NCI-H460 (cell line): ENCODE measurements at places on chromosomes 11 and 22. TPM values are rescaled to one million over a fixed set of nuclear protein-coding genes. Genes with fewer than 3 reads are reported as not detected.

DNA sequence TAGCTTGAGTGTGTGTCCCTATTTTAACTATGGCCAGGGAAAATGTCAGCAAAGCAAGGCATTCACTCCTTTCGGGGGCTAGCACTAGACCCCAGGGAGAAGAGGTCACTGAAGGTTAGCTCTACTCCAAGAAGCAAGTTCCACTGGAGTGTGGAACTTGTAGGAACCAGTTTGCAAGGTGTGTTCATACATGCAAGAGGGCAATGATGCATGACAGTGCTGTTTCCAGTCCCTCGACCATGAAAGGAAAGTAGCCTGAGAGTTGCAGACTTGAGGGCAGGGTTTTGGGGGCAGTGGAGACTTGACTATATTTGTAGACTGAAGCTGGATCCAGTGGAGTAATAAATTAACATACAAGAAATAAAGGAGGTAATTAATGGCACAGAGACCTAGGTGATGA, 21.6 kb upstream of the SLC36A4 start:
- no peak for DNase-seq

THAP12 gene
- total RNA-seq, result 46.7 and 53.4 TPM in 2 replicates

DNA sequence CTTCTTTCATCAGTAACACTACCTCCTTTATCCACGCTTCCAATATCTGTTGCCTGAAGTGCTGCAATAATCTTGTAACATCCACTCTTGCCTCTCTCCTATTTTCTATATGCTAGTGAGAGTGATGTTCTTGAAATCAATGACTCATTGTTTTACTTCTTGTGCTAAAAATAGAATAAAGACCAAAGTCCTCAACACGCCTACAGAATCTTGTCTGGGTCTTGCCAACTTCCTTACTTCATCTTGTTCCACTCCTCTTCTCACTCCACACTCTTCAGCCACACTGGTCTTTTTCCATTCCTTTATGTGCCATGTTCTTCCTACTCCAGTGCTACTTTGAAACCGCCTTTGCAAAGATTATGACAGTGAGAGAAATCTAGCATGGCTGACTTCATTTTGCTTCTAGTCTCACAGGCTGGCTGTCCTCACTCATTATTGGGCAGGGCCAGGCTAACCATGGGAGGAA, 136.4 kb downstream of the CCDC81 start:
- DNase-seq, result peak; percentile 28

DNA sequence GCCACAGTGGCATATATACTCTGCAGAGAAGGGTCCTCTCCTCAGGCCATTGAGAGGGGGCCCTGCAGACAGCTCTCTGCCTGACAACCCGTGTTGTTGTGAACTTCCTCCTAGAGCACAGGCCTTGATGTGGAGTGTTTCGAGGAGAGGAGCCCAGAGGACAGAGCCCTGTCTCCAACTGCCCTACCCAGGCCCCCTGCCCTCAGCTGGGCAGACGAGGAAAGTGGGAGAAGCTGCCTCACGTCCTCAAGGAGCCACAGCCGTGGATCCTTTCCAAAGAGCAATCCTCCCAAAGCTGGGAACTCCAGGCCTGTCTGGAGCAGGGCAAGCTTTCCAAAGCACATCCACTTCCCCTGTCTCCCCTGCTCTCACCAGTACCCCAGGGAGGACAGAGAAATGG, 10.7 kb downstream of the LMO1 start:
- no peak for DNase-seq

DNA sequence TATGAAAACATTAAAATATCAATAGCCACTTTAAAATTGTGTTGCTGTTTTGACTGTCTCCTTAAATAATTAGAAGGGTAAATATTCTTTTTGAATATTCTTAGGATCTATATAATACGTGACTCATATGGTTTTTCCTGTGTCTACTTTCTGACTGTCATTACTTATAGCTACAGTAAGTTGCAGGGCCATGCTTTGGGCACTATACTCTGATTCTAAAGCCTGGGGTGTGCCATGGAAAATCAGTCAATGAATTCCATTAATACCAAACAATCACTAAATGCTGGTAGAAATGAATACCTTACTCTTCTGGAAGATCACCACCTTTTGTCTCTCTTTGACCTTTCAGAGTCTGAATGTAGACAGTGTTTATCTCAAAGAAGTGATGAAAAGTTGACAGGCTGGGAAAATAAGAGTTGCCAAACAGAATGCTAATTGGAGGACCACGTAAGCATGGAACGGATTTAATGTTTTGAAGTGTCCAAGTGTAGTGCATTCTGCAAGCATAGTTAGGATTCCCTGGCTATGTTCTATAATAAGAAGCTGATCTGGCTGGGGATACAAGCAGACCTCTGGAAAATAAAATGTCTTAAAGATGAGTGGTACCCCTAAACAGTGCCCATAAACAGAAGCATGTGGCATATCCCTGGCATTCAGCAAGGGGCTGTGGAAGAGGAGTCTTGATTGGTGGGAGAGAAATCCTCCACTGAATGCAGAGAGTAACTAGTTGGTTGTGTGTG, 16.8 kb downstream of the LUZP2 start:
- DNase-seq, result no peak

TPH1 gene
- 0.02 and 0.03 TPM in 2 replicates for total RNA-seq

- DNase-seq, result peak; percentile 52
Measured at GRCh38 chr11:131867457-131868257, 497.2 kb downstream of the NTM start.

DNA sequence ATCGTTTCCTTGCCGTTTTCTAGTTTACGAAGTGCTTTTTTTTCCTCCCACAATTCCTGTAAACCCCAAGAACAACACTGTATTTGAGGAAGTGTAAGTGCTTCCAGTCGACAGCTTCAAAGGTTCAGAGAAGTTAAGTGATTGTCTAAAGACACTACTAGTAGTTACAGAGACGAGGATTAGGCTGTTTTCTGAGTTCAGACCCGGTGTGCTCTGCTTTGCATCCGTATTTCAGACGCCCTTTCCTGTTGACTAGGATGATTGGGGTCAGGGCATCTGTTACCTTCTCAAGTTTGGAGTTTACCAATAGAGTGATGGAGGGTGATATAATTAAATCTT, 430 bp downstream of the CLP1 start:
- DNase-seq, result no peak

OR51A2 gene
- not detected in 2 replicates for total RNA-seq

ARHGAP1 gene
- 7.9 and 8.6 TPM in 2 replicates for total RNA-seq

DNA sequence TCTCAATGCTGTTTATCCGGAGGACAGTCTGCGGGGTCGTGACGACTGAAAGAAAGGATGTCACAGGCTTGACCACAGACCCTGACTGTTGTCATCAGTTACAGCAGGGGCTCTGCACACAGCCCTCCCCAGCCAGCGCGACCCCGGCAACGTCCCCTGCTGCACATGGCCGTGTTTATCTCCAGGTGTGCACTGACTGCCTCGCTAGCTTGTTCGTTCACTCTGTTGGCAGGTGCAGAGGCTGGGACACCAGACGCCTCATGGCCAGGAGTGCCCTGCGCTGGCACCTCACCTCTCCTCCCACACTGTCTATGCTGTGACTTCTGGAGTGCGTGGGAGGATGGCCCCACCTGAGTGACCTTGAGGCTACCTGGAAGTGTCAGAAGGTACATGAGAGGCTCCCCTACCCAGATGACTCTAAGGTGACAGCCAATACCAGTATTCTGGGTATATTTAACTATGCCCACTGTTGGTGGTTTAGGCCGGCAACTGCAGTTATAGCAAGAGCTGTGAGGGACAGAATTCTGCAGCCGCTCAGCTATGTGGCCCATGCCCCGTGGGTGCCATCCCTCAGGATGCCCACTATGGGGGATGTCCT, 12.2 kb downstream of the MRPL21 start:
- DNase-seq, result no peak

DNA sequence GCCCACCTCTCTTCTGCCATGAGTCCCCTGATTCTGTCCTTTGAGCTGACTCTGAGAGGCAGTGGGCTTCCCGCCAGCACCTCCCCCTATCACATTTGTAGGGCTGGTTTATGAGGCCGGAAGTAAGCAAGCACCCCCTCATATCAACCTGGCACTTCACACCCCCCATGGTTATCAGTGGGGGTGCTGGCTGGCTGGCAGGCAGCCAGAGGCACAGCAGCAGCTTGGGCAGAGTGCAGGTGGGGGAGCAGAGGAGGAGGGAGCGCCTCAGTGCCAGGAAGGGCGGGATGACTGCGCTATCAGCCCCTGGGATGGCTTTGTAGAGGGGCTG, 22.9 kb upstream of the CHRM4 start:
- no peak for DNase-seq

IGLL1 gene
- not detected in 2 replicates for total RNA-seq

GRCh38 chr22:23222033-23222792, 41.9 kb downstream of the BCR start:
- DNase-seq, result no peak

EMID1 gene
- 0.07 TPM in 1 of 2 replicates, not detected in the other for total RNA-seq

DNA sequence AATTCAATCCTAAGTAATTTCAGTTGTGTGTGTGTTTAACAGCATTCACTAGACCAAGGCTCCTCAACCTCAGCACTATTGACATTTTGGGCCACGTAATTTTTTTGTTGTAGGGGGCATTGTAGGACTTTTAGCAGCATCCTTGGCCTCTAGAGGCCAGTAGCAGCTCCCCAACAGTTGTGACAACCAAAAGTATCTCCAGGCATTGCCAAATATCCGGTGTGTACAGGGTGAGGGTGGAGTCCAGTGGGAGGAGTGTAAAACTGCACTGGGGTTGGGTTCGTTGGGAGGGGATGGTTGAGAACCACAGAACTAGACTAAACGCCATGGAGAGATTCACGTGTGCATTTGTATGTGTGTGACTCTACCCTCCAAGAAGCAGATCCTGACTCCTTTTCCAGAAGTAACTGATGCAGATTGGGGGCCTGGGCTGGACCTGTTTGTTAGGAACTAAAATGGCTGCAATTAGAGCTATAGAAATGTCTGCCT, 5.9 kb upstream of the PHF21A start:
- peak; percentile 80 for DNase-seq

DNA sequence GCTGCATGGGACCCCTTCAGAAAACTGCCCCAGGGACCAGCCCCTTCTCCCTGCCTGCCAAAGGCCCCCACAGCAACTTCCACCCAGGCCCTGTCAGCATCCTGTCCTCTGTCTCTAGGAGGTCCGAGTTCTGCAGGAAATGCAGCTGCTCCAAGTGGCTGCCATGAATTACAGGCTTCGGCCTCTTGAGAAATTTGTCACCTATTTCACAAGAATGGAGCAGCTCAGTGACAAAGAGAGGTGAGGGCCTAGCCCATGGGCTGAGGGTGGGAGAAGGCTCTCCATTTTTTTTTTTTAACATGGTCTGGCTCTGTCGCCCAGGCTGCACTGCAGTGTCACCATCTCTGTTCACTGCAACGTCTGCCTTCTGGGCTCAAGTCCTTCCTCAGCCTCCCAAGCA, 7.3 kb downstream of the RGL4 start:
- no peak for DNase-seq

DNA sequence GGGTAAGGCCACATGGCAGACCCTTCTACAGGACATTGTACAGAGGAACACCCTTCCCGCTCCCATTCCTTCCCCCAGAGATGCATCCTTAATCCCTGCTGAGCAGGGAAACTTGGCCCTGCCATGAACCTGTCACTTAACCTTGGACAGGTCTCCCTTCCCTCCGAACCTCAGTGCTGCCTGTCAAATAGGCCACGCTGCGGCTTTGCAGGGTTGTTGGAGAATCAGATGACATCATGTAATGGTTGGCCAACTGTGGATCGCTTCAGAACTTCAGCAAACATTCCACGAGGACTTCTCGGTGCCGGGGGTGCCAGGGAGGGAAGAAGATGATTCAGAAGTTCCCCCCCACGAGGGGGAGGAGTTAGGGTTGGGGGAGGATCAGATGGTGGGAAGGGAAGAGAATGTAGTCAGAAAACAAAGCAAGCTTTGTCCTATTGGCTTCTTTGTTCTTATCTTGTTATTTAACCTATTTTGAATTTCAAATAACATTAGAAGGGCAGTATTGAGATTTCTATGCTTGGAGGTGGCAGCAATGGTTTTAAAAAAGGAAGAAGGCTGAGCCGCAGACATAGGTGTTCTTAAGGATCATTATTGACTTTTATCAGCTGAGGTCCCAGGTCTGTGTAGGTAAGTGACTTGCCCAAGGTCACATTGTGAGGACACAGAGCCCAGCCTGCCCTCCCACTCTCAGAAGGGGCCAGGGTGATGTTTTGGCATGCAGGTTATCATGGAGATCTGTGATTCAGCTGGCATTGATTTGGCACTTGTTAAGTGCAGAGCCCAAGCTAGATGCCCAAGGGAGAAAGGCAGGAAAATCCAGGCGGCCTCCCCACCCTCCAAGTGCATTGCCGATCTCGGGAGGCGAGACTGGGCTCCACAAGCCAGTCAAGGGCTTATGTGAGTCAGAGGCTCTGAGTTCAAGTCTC, 3.1 kb downstream of the CDC42EP1 start:
- DNase-seq, result no peak

DNA sequence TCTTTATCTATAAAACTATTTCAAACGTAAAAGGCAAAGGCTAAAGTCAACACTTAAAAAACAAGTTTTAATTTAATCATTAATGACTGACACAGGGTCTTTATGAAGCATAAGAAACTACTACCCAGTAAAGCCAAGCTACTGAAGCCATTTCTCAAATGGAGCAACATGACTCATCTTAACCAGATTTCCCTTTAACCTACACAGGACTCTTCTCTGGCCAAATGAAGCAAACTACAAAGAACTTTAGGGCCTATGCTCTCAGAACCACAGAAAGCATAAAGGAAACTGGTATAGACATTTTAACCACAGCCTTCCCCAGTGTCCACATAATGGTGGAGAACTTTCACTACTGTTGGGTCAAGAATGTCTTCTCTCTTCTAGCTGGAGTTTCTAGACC, 34.7 kb downstream of the ALG9 start:
- DNase-seq, result no peak

OR11H1 gene
- total RNA-seq, result not detected in 2 replicates

ACRV1 gene
- total RNA-seq, result not detected in 2 replicates
